NCI-H69 (cell line): ENCODE measurements at places on chromosomes 1 and 21.

- peak; percentile 34 for DNase-seq
Observed at GRCh38 chr1:168751195-168751650, 22.2 kb upstream of the DPT start.

GRCh38 chr1:230977761-230978490 lies 735 bp downstream of the TTC13 start:
- peak; percentile 93 for DNase-seq

- DNase-seq = no peak
Observed at GRCh38 chr1:40396420-40396819, 22.9 kb downstream of the SMAP2 start.

DNA sequence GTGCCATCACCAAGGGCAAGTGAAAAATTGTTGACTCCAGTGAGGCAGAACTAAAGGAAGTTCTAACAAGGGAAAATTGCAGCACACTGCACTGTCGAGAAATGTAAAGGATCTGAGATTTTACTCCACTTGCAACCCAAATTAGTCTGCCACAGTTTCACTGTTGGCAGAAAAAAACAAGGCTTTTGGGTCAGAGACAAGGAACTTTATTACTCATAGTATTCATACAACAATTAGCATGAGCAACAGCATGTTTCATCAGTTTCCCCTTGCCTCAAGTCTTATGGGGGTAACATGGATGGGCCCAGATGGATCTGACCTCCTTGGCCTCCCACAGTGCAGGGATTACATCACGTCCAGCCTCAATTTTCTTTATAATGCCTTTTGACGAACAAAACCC lies 125.3 kb downstream of the LTN1 start:
- DNase-seq = no peak

DNA sequence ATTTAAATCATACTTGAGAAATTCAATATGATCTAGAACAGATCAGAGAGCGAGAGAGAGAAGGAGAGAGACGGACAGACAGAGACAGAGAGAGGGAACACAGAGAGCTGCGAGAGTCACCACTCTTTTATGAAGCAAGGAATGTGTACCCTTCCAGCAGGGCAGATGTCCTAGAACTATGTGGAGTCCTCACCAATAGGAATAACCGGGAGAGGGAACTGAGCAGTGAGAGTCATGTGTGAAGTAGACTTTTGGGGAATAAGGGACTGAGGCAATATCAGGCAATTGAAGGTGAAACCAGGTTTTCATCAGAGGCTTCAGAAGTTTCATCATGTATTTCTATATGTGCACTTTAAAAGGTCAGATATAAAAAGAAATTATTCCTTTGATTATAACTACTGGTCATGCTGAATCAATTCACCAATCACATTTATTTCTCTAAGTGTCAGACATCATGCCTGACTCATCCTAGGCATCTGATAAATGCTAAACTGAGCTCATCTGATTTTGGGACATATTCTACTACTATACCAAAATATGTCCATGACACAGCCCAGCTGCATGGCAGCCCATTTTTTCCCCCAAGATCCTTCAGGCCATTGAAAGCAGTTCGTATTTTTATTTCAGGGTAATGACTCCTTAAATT lies 22.4 kb downstream of the VTCN1 start:
- DNase-seq = no peak

DNA sequence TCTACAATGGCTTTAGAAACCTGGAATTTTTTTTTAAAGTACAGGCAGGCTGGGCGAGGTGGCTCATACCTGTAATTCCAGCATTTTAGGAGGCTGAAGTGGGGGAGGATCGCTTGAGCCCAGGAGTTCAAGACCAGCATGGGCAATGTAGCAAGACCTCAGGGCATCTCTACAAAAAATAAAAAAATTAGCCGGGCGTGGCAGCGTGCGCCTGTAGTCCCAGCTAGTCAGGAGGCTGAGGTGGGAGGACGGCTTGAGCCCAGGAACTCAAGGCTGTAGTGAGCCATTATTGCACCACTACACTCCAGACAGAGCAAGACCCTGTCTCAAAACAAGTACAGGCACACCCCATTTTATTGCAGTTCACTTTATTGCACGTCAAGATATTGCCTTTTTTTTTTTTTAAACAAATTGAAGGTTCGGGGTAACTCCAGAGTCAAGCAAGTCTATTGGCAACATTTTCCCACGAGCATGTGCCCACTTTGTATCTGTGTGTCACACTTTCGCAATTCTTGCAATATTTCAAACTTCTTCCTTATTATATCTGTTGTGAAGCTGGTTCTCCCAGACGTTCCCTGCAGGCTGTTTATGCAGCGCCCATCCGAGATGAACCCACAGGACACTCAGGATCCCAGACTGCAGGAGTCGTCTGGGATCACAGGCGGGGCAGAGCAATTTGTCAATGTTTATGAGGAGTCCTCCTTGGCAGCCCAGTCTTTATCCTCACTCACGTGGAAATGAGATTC lies 4.7 kb downstream of the HES2 start:
- no peak for DNase-seq

DNA sequence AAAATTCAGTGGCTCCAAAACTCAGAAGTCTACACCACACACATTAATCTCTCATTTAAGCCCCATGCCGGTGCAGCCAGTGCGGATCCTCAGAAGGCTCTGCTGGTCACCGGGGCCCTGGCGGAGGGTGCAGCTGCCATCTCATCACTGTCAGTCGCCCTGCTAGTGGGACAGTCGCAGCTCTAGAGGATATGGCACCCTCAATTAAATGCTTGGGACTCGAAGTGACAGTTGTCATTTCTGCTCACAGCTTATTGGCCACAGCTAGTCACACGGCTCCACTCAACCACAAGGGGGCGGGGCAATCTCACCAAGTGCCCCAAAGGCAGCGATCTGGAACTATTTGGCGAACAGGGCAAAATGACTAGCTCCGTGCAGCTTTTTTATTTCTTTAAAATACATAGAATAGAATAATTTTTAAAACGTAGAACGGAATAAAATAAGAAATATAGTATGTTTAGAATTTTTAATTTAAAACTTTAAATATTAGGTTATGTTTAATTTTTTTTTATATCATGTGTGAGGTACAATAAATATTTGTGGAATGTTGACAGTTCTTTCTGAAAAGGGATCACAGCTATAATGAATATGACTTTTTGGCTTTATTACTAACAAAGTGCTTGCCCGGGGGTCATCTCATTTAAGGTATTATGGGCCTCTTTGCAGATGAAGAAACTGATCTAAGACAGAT lies 8.0 kb upstream of the MAN1C1 start:
- peak; percentile 79 for DNase-seq

DNA sequence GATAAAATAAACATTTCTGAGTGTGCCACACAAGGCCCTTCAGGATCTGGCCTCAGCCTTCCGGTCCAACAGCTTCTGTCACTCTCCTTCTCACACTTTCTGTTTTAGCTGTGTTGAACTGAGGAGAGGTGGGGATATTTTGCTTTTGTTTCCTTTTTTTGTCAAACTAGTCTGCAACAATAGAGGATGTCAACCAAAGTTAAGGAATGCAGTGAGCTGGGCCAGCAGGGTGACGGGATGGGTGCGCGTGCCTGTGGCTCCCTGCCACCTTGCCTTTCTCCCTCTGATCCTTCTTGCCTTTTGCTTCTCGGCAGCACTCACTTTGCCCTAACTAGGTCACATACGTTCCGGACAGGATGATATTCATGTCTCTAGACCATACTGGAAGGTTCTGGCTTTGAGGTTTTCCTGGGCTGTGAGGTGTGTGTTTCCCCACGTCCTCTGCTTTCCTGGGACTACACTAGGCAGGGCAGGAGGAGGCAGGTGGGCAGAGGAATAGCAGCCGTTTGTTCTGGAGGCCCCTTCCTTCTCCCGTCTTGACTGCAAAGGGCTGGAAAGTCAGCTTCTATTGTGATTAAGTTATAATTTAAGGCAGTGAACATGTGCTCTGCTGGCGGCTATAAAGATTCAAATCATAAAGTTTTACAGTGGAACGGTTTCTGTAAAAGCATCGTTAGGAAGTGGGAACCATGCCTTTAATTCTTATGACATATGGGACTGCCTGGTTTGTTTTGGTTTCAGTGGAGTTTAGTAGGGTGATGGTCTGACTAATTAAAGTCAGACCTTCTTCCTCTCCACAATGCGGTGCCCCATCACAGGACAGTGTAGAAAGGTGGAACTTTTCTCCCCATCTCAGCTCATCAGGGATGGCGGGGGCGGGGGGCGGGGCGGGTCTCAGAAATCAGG lies 67.8 kb downstream of the RNF220 start:
- no peak for DNase-seq

DNA sequence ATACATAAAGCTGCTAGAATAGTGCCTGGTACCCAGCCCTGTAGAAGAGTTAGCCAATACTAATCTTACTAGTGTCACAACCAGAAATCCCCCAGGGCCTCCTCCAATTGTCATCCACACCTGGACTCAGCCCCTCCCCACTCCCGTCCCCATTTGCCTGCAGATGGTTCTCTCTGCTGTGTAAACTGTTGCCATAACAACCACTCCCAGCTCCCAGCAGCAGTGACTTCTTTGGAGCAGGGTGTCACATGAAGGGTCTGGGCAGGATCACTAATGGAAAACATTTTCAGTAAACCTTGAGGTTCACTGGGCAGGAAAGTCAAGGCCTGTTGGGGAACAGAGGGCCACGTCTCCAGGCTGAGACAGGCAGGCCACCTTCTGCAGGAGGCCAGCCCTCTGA lies 126.0 kb upstream of the IPO9 start:
- peak; percentile 99 for DNase-seq

DNA sequence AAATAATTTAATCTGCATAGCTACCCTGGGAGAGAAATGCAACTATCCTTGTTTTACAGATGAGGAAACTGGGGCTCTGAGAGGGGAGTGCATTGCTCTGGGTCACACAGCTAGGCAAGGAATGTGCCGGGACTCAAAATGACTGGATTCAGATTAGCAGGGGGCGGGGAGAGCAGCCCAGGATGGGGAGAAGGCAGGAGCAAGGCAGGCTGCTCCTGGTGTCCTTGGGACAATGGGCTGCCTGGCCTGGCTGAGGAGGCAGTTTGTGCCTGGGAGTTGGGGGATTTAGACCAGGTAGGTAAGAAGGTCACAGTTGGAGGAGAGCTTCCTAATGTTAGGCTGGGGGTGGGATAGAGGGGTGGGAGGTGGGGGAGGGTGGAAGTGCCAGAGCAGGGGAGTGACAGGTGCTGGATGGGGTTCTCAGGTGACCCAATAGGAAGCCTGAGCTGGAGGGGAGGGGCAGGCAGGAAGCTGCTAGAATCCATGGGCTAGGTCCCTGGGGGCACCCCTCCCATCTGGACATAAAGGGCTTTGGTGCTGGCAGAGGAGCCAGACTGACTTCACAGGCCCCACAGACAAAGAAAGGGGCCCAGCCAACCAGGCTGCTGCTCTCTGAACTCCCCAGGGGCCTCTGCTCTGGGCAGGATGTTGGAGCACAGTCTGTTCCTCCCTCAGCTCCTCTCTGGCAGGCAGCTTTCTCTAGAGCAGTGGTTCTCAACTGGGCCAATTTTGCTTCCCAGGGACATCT lies 29.0 kb downstream of the TRIM62 start:
- DNase-seq = peak; percentile 95

DNA sequence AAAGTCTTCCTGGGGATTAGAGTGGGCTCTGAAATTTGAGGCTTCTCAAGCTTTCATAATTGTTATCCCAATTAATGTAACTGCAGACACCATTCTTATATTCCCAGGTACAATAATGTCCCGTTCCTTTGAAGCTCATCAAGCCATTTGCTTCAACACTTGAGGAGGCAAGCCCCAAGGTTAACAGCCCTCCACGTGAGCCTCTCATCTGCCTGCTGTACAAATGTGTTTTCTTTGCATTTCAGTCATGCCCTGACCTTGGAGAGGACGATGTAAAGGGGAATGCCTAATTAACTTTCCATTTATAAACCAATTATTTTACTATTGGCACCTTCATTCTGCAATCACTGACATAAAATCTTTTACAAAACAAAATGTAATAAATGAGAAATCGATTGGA lies 106.3 kb downstream of the SETD4 start:
- no peak for DNase-seq

GRCh38 chr1:203597331-203598090 lies 29.1 kb upstream of the ATP2B4 start:
- DNase-seq = peak; percentile 74

DNA sequence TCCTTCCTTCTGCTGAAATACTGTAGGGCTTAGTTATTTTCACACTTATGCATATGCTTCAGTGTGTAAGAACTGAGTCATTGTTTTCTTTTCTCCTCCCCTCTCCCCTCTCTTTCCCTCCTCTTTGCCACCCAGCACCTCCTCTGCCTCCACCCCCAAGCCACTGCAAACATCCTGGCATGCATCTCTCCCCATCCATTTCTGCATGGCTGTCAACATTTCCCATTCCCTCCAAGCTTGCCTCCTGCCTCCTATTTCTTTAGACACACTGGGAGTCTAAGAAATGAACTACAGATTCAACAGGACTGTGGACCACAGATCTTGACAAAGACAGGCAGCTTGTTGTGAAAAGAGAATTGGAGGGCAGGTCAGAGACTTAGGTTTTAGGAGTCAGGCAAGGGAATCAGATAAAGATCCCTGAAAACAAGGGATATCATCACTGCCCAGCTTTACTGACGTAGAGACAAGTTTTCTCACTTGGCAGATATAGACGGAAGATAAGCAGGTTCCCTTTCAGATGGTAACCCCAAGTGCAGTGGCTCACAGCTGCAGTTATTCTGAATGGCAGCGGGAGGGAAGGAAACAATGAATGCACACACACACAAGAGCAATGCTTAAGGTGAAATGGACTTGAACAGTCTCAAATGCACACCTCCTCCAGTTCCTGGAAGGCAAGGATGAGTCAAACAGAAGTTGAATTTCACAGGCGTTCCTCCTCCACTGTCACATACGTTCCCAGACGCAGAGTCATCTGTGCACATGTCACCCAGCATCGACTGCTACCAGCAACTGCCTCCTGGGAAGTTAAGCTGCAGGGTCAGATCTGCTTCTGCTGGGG lies 56.1 kb downstream of the HIVEP3 start:
- peak; percentile 43 for DNase-seq

GRCh38 chr1:226601456-226601855 lies 52.9 kb downstream of the STUM start:
- no peak for DNase-seq

- DNase-seq = no peak
Observed at GRCh38 chr1:201459775-201460174, 9.2 kb downstream of the PHLDA3 start.

DNA sequence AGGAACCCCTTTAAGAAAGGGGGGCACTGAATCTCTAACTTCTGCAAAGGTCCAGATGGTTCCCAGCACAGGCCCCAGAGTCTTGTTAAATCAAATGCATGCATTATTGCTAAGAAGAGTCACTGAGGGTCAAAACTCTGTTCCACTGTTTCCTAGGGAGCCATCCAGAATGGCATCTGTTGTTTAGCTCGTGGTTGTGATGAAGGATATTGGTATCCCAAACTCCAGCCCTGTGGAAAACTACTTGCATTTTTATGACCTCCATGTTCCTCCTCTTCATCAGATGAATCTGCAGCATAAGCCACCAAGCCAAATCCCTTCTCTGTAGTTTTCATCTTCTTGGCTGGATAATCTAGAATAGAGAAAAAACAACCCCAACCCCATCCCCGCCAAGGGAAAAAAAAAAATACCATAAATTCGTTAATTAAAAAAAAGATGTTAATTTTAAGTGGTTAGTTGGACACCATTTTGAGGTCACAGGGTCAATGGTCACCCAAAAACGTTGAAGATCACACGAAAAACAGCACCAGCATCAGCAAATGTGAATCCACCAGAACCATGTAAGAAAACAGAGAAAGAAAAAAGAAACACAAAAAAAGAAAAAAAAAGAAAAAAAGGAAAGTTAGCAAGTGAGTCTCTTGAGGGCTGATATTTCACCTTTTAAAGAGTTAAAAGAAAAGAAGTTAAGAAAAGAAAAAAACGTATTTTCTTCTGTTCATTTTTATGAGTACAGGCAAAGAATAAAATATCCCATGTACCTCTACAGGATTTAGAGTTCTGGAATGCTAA lies 3.0 kb upstream of the RIT1 start:
- DNase-seq = no peak

GRCh38 chr1:51231120-51231519 lies 5.0 kb upstream of the RNF11 start:
- no peak for DNase-seq
